ENCODE measurements at places on chromosomes 2 and 18.

GRCh38 chr18:57907550-57907949 is 104.4 kb upstream of the ATP8B1 start:
- no peak for DNase-seq

- no peak for DNase-seq
Observed at GRCh38 chr2:133674433-133675331, 106.4 kb upstream of the NCKAP5 start.

- DNase-seq, result no peak
Observed at GRCh38 chr18:5297597-5297996, 2.1 kb upstream of the ZBTB14 start.

GRCh38 chr2:11069566-11070185 is 85.6 kb upstream of the SLC66A3 start:
- DNase-seq, result no peak

DNA sequence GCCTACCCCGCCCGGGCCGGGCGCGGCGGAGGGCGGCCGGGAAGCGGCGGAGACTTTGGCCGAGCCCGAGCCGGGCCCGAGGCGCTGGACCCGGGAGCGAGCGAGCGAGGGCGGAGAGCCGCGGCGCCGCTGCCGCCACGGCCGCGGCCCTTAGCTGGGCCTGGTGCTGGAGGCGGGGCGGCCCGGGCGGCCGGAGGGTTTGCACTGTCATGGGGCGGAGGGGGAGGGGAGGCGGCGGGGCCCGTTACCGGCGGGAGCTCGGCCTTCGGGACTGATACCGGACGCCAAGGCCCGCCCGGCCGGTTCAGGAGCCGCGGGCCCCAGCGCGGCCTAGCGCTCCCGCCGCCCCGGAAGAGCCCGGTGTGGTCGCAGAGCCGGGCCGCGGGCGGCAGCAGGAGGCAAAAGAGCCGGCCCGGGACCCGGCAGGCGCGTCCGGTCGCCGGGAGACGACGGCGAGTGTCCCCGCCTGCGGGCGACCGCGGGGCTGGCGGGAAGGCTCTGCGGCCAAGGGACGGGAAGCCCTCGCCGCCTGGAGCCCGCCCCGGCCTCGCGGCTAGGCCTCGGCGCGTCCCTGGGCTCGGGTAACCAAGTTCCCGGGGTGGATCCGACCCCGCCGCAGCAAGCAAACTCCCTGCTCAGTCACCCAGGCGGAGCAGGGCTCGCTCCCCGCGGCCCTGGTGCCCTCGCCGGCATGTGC is 697 bp downstream of the KCMF1 start:
- DNase-seq, result peak; percentile 54

DNA sequence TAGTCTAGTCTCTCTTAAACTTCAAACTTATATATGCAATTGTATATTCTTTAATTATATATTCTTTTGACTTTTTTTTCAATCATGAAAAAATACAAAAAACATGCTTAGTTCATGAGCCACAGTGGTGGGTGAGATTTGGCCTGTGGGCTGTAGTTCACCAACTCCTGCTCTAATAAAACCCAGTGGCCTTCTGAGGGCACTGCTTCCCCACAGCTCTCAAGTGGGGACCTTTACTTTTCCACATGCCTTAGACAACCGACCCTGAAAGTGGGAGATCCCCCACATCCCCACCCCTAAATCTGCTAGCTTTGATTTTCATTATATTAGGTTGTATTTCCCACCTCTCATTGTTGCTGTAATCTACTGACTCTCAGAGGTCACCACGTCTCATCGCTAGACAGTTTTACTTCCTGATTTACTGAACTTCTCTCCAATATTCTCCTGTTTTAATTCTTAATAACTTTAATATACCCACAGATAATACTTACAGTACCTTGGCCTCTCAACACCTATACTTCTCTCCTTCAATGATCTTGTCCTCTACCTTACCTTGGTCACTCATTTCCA is 57.3 kb downstream of the ROCK1 start:
- DNase-seq, result peak; percentile 39
